Hepatocyte (in vitro differentiated cells): ENCODE measurements at places on chromosomes 13 and 19. TPM values are rescaled to one million over a fixed set of nuclear protein-coding genes. Genes with fewer than 3 reads are reported as not detected.

The FGF22 gene
- polyA plus RNA-seq, result 0.18 and 0.70 TPM in 2 replicates

The PRTN3 gene
- polyA plus RNA-seq, result not detected in 2 replicates

DNA sequence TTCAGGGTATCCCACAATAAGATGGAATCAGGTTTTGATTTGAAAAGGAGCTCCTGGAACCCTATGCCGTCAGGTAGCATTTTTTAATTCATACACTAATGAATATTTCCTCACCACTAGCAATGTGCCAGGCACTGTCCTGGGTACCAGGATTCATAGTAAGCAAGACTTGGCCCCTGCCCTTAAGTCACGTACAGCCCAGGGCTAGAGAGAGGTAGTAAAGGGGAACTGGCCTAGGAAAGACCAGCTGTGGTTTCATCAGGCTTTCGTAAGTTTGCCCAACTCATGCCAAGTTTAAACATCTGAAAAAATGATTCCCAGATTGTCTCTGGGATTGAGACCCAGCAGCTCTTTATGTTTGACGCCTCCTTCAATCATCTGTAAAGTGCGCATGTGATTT is 45.9 kb upstream of the AMER2 start:
- no peak for DNase-seq

DNA sequence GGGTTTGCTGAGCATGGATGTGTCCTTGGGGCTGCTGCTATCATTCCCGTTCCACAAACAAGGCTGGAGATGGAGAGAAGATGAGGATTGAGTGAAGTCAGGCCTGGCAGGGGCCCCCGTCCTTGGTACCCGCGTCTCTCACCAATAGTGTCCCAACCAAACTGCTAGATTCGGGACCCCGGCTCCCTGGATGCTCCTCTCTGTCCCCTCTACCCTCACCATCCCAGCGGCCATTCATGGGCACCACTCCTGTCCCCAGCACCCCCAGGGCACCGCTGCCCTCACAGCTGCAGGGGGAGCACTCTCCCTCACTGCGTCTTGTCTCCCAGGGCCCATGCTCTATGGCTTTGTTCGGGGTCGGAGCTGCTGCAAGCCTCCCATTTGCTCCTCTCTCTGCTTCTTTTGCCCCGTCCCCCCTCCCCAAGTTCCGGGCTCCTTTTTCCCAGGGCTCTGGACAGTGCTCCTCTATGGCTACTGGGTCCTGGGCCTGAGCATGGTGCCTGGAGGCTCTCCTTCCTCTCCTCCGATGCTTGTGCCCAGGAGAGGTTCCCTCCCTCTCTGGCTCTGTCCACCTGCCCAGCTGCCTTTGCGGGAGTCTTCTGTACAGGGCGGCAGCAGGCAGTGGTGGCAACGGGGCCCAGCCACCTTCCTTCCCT is 219.5 kb downstream of the TEX29 start:
- DNase-seq, result no peak

DNA sequence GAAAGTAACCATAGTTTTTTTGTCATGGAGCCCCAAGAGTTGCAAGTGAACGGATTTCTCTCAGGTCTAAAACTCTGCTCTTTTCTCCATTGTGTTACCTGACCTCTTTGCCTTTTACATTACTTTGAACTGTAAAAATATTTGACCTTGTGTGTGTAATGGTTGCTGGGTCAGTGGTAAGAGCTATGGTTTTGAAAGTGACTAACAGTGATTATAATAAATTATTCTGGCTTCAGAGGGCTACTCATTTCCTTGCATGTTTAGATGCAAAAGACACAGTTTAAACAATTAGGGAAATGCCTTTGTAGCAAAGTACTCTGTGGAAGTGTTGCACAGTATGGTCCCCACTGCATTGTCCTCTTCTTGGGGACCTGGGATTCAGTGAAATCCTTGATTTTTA is 29.3 kb upstream of the PSG8 start:
- no peak for DNase-seq

DNA sequence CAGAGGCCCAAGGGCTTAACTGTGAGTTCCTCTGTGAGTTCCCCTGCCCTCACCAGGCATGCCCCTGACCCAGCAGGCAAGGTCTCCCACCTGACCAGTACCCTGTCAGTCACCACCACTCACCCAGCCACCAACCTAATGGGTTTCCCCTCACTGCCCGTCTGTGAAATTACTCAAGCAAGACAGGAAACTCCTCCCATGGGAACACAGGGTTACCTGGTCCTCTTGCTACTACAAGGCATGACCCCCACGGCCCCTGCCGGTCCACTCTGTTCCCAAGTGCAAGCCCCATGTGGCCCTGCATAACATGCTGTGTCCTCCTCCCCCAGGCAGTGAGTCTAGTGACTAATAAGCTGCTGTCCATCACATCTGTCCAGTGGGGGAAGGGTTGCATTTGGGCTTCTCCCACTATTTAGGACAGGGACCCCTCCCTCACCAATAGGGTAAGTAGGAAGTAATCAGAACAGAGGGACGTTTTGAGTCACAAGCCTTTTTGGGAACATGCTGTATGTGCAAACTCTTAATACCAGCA is 8.0 kb upstream of the DHRS12 start:
- DNase-seq, result no peak

DNA sequence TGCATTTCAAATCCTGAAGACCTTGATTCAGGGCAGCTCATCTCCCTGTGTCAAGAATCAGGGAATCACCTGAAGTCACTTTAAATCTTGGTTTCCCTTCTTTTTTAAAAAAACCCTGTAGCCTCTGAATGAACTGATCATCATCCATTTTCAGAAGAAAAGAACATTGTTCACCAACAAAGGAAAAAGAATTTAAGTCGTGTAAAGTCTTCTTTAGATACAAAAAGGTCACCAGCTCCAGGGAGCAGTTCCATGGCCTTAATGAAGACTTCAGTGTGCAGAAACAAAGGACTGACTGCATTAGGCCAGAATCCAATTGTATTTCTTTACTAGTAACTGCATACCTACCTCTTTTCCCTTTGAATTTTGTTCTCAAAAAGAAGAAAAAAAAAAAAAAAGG is 245.0 kb downstream of the ABCC4 start:
- DNase-seq, result no peak

GRCh38 chr13:28723806-28724205 is 5.0 kb upstream of the SLC46A3 start:
- DNase-seq, result no peak
